ENCODE measurements at places on chromosomes 3 and 15. TPM values are rescaled to one million over a fixed set of nuclear protein-coding genes. Genes with fewer than 3 reads are reported as not detected.

DNA sequence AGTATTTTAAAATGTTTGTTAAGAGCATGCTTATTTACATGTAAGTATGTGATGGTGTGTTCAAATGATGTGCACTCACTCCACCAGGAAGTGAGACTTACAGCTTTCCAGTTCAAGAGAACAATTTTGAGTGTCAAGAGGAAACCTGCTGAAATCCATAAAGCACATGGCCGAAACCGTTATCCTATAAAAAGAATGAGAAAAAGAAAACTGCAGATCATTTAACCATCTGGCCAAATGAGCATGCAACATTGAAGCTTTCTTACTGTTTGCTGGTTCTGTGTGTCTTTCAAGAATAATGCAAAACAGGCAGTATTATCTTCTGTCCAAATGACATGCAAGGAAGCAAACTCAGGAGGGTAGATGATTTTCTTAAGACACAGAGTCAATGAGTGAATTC, 26.3 kb downstream of the GABRR3 start:
- no peak for DNase-seq

GRCh38 chr3:12356996-12357395, 68.1 kb downstream of the PPARG start:
- DNase-seq, result no peak

- DNase-seq, result no peak
Measured at GRCh38 chr15:70722266-70723121, 40.9 kb downstream of the UACA start.

DNA sequence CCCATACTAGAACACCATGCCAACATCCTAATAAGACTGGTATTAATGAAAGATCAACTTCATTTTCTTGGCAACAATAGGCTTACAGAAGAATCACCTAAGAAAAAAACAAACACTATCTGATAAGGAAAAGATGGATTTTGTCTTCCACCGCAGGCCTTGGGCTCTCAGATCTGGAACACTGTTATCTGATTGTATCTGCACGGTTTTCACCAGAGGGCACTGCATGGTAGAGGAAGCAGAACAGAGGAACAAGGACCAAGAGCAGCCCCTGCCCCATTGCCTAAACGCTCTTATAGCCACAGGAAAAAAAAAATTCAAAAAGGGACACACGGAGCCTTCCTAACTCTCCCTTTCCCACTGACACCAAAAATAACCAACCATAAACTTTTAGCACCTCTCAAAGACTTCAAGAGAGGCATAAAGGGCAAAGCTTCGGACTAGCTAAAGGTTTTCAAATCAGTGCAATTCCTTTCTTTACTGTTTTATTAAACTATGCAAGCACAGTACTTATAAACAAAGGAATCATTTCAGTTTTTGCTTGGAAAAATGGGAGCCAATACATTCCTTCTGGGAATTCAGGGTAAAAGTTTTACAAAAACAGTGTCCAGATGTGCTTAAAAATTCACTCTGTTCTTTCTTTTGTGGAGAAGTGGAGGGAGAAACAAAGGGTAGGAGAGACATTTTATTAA, 23.3 kb downstream of the IL17RD start:
- DNase-seq, result no peak

DNA sequence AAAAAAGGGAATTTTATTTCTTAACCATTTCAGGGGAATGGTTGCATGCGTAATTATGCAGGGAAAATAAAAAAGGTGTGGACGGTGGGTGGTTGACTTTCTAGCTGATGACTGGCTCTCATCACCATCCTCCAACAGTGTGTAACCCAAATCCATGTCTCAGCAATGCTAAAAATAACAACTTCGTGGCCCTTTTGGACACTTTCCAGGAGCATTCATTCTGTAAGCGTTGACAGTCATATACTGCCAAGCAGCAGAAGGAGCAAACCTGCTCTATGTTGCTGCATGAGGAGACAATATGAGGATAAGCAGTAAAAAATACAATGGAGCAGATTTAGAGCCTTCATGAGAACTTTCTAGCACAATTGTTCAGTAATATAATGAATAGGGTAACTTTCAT, 189.1 kb downstream of the ANXA2 start:
- no peak for DNase-seq

GRCh38 chr15:78810003-78810361, 1.3 kb downstream of the ADAMTS7 start:
- DNase-seq, result no peak

GRCh38 chr15:78691167-78691850, 50.3 kb upstream of the CHRNB4 start:
- DNase-seq, result no peak

GRCh38 chr15:75037685-75038084, 14.3 kb downstream of the PPCDC start:
- no peak for DNase-seq

Gene SPINT1
- 1.5 TPM for total RNA-seq
